NCI-H345 (cell line): ENCODE measurements at places on chromosomes 1 and 21.

- no peak for DNase-seq
Measured at GRCh38 chr1:147167365-147167764, 4.9 kb downstream of the PRKAB2 start.

GRCh38 chr1:195608883-195609282 is 999.4 kb downstream of the KCNT2 start:
- no peak for DNase-seq

GRCh38 chr1:10614377-10615225 is 139.9 kb downstream of the PEX14 start:
- DNase-seq: no peak

DNA sequence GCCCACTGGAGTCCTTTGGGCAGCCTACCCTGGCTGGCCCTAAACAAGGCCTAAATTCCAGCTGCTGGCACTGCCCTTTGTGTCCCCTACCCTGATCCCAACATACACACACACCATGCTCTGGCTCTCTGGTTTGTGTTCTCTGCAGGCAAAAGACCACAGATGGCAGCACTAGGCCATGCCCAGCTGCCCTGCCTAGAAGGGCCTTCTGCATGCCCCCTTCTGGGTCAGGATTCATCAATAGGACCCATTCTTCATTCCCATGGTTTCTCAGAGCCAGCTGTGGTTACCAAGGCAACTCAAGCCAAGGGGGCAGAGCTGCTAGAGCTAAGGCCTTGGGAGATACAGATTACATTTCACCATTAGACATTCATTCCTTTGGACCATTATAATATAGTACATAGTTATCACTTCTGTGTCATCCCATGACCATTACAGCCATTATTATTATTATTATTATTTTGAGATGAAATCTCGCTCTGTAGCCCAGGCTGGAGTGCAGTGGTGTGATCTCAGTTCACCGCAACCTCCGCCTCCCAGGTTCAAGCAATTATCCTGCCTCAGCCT is 17.5 kb downstream of the ASAP3 start:
- DNase-seq: no peak

- DNase-seq: no peak
Measured at GRCh38 chr1:197985351-197985750, 68.2 kb downstream of the LHX9 start.

DNA sequence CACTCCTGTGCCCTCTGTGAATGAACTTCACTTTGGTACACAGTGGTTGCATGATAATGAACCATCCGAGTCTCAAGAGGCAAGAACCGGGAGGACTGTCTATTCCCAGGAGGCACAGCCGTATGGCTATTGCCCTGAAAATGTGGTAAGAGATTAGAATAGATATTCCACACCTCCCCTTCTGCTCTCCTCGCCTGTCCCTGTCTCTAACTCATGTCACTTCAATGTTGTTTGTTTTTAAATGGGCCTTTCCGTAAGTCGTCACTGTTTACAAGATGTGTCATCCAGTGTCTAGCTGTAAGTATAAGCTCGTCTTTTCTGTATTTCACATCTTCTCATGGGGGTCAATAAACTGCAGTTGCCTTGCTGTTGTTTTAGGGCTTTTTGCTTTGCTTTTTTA is 122.2 kb downstream of the PATJ start:
- DNase-seq: no peak

DNA sequence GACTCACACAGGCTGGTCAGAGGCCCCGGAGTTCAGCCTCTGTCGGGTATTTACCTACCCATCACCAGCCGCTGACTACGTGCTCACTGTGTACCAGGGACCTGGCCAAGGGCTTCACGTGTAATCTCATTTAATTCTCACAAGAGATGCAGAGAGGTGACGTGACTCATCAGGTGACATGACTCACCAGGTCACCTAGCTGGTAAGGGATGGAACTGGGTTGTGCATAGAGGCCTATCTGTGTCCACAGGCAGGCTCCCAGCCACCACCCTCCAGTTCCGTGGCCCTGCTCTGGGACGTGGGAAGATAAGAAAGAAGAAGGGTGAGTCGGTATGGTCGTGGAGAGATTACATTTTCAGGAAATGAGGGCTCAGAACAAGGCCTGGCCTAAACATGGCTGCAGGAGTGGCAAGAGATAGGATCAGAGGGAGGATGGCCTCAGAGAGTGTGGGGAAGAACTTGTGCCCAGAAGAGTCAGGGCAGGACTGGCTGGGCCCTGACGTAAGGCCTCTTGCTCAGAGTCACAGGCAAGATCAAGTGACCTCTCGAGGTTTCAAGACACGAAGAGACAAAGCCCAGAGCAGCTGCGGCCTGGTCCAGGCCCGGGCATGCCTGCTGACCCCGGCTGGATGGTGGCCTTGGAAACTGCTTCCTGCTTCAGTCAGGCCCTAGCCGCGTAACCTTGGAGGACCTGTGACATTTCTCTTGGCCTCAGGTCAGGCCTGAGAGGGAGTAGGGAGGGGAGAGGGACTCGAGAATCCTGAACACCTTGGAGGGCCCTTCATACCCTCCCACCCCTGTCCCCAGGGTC is 52.7 kb upstream of the WASF2 start:
- no peak for DNase-seq

DNA sequence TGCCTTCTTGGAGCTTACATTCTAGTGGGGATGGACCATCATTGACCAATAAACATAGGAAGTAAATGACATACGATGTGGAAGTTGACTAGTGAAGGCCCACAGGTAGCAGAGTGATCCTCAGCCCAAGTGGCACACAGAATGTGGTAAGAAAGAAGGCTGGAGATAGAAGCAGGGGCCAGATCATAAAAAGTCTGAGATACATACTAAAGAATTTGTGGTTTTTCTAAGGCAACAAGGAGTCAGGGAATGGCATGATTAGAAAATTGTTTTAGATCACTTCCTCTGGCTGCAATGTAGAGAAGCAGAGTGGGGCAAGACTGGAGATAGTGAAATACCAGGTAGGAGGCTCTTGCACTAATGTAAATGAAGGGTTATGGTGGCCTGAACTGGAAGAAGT is 154.0 kb downstream of the VPS13D start:
- DNase-seq: no peak

GRCh38 chr1:155975375-155976061 is 2.8 kb downstream of the ARHGEF2 start:
- DNase-seq: no peak

DNA sequence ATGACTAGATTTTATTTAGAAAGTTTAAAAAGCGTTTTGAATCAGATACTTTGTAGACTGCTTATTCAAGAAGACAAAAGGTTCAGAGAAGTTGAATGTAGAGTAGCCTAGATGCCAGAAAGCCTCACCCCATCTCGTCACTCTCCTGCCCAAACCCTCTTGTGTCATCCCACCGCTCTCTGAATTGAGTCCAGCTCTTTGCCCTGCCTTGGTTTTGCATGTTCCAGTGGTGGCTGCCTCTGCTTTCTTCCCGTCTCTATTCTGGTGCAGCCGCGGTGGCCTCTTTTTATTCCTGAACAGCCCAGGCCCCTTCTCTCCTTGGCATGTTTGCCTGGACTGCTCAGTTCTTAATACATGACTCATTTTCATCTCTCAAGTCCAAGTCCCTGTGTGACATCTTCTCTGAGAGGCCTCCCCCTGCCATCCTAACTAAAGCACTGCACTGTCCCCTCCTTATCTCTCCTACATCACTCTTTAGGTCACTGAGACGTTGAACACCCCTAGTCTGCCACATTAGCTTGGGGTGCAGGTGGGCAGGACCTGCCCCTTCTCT is 22.9 kb downstream of the PRDM2 start:
- DNase-seq: no peak

DNA sequence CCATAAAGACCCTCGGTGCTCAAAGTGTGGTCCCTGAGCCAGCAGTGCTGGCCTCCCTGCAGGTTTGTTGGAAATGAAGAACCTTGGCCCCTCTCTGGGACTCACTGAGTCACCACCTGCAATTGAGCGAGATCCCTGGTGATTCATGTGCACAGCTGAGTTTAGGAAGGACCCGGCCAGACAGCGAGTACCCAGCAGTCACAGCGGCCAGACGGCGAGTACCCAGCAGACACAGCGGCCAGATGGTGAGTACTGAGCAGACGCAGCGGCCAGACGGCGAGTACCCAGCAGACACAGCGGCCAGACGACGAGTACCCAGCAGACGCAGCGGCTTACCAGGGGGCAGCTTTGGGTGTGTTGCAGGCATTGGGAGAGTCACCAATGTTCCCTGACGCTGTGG is 123.8 kb downstream of the PRDM16 start:
- DNase-seq: no peak

DNA sequence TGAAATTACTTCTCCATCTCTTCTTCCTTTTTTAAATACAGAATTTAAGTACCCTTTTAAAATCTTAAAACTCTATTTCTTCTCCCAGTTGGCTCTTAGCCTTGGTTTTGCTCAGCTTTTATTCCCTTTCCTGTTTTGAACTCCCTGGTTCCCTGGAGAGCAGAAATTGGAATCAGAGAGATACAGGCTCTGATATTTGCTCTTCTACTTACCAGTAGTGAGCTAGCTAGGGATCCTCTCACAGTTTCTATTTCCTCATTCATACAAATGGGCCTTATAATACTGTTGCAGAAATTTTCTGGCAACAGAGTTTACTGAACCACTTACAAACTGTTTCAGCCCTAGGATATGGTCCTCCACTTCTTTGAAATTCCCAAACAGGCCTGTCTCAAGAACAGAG is 606.3 kb downstream of the NUF2 start:
- DNase-seq: peak; percentile 49

DNA sequence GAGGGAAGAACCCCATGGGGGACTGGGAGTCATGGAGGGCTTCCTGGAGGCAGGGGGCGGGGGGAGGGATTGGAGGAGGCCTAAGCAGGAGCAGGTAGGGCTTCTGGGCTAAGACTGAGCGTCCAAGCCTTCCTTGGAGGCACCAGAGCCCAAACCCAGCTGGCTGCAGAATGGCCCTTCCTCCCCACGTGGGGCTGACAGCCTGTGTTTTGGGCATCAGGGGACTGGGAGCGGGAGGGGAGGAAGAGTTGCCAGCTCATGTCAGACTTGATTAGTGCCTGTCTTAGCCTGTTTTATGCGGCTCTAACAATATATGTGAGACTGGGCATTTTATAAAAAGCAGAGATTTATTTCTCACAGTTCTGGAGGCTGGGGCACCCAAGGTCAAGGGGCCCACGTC is 38.9 kb downstream of the AJAP1 start:
- no peak for DNase-seq

- no peak for DNase-seq
Measured at GRCh38 chr1:92833840-92834239, 2.0 kb downstream of the RPL5 start.

DNA sequence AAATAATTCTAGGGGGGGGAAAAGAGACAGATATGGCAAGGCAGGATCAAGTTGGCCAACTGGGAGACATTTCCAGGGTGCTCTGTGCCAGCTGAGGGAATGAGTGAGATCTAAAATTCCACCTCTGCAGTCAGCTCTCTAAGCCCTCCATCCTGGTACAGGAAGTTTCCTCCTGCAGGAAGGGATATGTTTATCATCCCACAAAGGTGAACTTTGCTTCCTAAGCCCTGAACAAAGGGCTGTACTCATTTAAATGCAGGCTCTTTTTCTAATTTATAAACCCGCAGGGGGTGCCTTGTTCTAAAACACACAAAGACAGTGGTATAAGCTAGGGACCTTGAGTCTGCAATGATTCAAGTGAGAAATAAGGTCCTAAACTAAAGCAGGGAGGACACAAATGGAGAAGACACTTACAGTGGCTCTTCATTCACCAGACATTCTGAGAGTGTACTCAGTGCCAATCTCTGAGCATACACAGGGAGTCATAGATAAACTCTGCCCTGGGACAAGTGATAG is 3.6 kb upstream of the TNFSF4 start:
- no peak for DNase-seq

- no peak for DNase-seq
Measured at GRCh38 chr1:89068291-89068690, 3.3 kb upstream of the GBP1 start.
